ENCODE measurements at places on chromosomes 5 and 9.

DNA sequence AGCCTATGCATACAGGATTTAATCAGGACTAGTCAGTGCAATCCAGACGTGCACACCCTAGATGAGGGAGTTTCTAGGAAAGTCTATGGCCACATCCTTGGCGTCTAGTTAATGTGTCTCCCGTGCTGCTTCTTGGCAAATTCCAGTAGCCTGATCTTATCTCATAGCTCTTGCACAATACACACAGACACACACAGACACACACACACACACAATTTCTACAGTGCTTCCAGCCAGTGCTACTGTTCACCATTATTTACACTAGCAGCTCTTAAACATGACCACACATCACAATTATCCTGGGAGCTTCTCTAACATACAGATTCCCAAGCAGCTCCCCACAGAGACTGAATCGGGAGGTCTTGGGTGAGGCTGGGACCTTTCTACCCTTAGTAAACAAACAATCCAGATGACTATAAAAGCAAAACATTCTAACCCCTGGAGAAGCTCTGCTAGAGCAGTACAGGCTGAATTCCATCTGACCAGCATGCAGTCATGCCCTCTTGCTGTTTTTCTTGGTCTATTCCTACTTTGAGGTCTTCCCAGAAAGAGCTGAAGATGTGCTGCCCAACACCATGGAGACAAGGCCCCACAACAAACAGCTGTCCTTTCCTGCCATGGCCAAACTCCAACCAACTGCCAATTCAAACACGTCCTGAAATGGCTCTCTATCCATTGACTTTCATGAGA is 236.6 kb downstream of the DEPDC1B start:
- DNase-seq, result no peak
- H3K4me1 ChIP-seq, result no peaks in the 10 kb centered on the region

- no peak for DNase-seq
- no peaks in the 10 kb centered on the region for H3K27me3 ChIP-seq
- H3K4me3 ChIP-seq, result no peak overlapping the region
- H3K36me3 ChIP-seq, result no peaks in the 10 kb centered on the region
- no peak overlapping the region for H3K27ac ChIP-seq
Measured at GRCh38 chr9:15529566-15530324, 19.0 kb upstream of the PSIP1 start.

DNA sequence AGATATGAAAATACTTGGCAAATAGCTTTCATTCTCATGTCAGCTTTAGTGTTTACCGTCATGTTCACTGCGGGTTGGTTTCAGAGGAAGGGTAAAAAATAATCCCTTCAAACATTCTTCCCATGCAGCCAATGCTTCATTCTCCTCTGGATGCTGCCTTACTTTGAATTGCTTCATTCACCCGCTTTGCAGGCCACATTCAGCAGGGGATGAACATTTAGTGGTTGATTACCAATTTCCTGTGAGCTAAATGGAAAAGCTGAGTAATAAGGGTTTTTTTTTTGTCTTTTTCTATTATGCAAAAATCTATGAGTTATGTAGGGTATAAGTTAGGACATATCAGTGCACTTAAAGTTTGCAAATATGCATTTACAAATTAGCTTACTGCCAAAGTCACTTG is 96.3 kb upstream of the MEF2C start:
- H3K4me1 ChIP-seq, result no peaks in the 10 kb centered on the region
- no peak overlapping the region for H3K27ac ChIP-seq
- H3K36me3 ChIP-seq, result no peaks in the 10 kb centered on the region
- DNase-seq, result no peak
- H3K4me3 ChIP-seq, result no peak overlapping the region
- H3K27me3 ChIP-seq, result no peaks in the 10 kb centered on the region

GRCh38 chr5:180086816-180087399 is 15.3 kb upstream of the RNF130 start:
- peaks cover 10% of the 10 kb centered on the region for H3K4me1 ChIP-seq
- no peak overlapping the region for H3K27ac ChIP-seq
- DNase-seq, result no peak
- H3K36me3 ChIP-seq, result no peaks in the 10 kb centered on the region
- no peak overlapping the region for H3K4me3 ChIP-seq

GRCh38 chr9:976258-976942 is at the start of gene DMRT3:
Gene DMRT3 (plus strand): TSS chr9:976655. CDS start chr9:977002, 347 bp downstream.
- H3K36me3 ChIP-seq, result no peaks in the 10 kb centered on the region
- no peak within 1 kb of the TSS for H3K27ac ChIP-seq
- peak within 1 kb of the TSS; percentile 5 for H3K4me3 ChIP-seq
- H3K27me3 ChIP-seq, result peaks cover 84% of the 10 kb centered on the region
- H3K4me1 ChIP-seq, result no peaks in the 10 kb centered on the region

- DNase-seq, result no peak
- H3K4me1 ChIP-seq, result no peaks in the 10 kb centered on the region
- H3K4me3 ChIP-seq, result no peak overlapping the region
- peak overlapping the region; percentile 78 for H3K27ac ChIP-seq
- H3K36me3 ChIP-seq, result no peaks in the 10 kb centered on the region
- H3K27me3 ChIP-seq, result no peaks in the 10 kb centered on the region
Measured at GRCh38 chr9:97703437-97704344, 6.6 kb upstream of the XPA start.
